Activated naive CD8-positive, alpha-beta T cell treated with anti-CD3 and anti-CD28 coated beads for 36 hours (primary cell): ENCODE measurements at places on chromosomes 3 and 15. TPM values are rescaled to one million over a fixed set of nuclear protein-coding genes. Genes with fewer than 3 reads are reported as not detected.

DNA sequence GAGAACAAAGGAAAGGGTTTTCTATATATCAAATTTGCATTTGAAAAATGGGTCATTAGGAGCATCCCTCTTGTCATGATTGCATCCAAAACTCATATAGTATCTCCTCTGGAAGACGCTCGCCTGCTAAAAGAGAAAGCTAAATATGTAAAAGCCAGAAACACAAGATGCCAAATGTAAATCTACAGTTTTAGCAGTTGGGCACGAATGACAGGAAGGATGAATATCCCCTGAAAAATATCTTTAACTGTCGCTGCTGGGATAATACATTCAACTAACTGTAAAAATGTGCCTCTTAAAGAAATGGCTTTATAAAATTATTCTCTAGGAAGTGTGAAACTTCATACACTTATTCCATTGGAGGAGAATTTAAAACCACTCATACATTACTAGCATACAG, 101.7 kb downstream of the DCLK3 start:
- H3K4me1 ChIP-seq, result no peaks in the 10 kb centered on the region
- no peak overlapping the region for H3K4me3 ChIP-seq
- no peak overlapping the region for H3K27ac ChIP-seq
- no peak for DNase-seq
- H3K27me3 ChIP-seq, result peaks cover 25% of the 10 kb centered on the region

DNA sequence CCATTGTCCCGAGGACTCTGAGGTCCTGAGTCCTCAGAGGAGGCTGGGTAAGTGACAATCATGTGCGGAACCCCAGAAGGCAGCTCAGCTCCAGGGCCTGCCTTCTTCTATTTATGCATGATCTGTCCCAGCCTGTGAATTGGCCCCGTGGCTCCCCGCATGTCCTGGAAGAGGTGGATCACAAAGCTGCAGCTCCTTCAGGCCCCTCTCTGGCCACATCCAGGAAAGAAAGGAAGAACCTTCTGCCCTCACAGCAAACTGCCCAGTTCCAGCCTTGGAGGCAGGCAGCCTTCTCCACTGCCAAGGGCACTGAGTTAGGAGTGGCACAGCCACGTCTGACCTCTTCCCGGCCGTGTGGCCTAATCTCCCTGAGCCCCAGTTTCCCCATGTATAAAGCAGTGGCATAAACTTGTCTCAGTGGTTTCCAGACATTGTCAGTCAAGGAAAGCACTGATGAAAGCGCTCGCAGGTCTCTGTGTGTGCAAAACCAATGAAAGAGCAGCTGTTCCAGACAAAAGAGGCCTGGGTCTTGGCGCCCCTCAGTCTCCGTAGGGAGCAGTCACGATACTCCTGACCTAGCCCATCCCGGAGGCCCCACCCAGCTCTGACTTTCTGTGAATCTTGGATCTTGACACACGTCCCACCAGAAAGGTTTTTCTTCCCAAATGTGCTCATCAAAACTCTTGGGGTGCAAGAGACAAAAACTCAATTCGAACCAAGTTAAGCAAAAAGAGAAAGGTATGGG, 497.3 kb downstream of the SHQ1 start:
- H3K4me3 ChIP-seq, result no peak overlapping the region
- H3K27me3 ChIP-seq, result no peaks in the 10 kb centered on the region
- peaks cover 33% of the 10 kb centered on the region for H3K4me1 ChIP-seq
- no peaks in the 10 kb centered on the region for H3K36me3 ChIP-seq
- DNase-seq, result no peak

DNA sequence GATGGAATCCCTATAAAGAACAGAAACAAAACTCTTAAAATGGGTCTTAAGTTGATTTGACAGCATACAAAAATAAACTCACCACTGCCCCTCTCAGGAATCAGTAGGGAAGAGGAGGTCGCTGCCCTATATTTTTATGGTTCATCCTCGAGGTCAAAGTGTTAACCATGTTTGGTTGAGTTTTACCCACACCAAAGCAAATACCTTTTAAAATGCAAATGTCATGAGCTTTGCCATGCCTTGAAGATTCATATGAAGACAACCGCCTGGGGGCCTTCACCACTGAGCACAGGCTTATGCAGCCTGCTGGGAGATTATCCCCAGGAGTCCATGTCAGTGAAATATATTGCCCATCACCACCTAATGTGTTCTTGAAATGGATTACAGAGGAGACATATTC, 66.1 kb downstream of the GLB1 start:
- peaks cover 18% of the 10 kb centered on the region for H3K4me1 ChIP-seq
- H3K36me3 ChIP-seq, result peaks cover 42% of the 10 kb centered on the region
- peak overlapping the region; percentile 54 for H3K27ac ChIP-seq
- DNase-seq, result peak; percentile 62
- H3K27me3 ChIP-seq, result no peaks in the 10 kb centered on the region

- H3K4me3 ChIP-seq, result peak overlapping the region; percentile 92
- DNase-seq, result no peak
- no peaks in the 10 kb centered on the region for H3K27me3 ChIP-seq
- peaks cover 67% of the 10 kb centered on the region for H3K4me1 ChIP-seq
Observed at GRCh38 chr3:45596290-45596791, 1.8 kb downstream of the LIMD1 start.

DNA sequence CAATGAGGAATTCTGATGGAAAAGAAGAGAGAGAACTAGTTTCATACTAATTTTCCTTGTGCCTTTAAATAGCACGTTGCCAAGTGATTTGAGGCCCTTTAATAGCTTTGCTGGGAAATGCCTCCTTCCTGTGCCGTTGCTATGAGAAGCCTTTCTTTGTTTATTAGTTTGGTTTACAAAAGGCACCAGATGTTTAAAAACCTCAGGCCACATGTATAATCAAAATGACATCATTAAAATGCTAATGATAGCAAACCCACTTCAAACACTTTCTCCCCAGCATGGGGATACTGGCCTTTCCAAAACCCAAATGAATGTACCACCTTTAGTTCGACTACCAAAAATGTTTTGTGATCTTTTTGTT, 50.0 kb upstream of the TBC1D23 start:
- H3K27ac ChIP-seq, result peak overlapping the region; percentile 52
- no peaks in the 10 kb centered on the region for H3K36me3 ChIP-seq
- DNase-seq, result no peak

- no peak for DNase-seq
- H3K27me3 ChIP-seq, result no peaks in the 10 kb centered on the region
- no peaks in the 10 kb centered on the region for H3K36me3 ChIP-seq
- no peak overlapping the region for H3K4me3 ChIP-seq
- H3K27ac ChIP-seq, result no peak overlapping the region
Observed at GRCh38 chr3:176310641-176311040, 886.6 kb downstream of the TBL1XR1 start.

GRCh38 chr3:169158379-169158778, 505.1 kb downstream of the MECOM start:
- no peaks in the 10 kb centered on the region for H3K36me3 ChIP-seq
- H3K4me1 ChIP-seq, result no peaks in the 10 kb centered on the region
- no peak for DNase-seq
- H3K4me3 ChIP-seq, result no peak overlapping the region
- H3K27me3 ChIP-seq, result peaks cover 21% of the 10 kb centered on the region
- no peak overlapping the region for H3K27ac ChIP-seq

DNA sequence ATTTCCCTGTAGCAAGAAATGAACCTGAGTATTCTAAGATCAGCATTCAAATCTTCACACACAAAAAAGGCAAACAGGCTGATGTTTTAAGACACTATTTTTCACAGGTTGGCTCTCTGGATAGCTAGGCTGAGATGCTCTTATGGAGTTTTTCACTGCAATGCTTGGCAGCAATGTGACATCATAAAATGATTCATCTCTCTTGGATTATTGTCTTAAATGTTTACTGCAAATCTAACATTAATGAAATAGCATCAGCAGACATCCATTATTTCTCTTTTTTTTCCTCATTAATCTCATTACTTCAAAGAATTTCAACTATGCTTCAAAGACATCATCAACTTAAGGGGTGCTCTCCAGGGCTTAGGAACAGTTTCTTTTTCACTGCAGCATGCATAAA, 23.6 kb upstream of the SSUH2 start:
- H3K36me3 ChIP-seq, result no peaks in the 10 kb centered on the region
- no peak overlapping the region for H3K4me3 ChIP-seq
- H3K27ac ChIP-seq, result no peak overlapping the region
- H3K4me1 ChIP-seq, result no peaks in the 10 kb centered on the region
- DNase-seq, result no peak
- peaks cover 17% of the 10 kb centered on the region for H3K27me3 ChIP-seq

DNA sequence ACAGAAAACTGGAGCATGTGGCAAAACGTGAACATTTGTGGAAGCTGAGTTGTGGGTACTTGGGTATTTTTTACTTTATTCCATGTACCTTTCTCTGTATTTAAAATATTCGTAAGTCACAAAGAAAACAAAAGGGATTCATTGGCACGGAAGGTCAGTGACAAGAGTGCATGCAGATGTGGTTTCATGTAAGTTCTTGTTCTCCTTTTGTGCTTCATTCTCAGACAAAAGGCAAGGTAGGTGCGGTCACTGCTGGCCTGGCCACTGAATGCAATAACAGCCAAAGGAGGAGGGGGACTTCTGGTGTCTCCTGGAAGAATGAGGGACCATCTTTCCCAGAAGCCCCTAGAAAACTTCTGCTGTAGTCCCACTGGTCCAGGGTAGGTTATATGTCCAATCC, 200.0 kb upstream of the TOPAZ1 start:
- DNase-seq, result no peak
- no peak overlapping the region for H3K27ac ChIP-seq
- H3K4me3 ChIP-seq, result no peak overlapping the region
- H3K4me1 ChIP-seq, result peaks cover 16% of the 10 kb centered on the region
- H3K36me3 ChIP-seq, result no peaks in the 10 kb centered on the region

DNA sequence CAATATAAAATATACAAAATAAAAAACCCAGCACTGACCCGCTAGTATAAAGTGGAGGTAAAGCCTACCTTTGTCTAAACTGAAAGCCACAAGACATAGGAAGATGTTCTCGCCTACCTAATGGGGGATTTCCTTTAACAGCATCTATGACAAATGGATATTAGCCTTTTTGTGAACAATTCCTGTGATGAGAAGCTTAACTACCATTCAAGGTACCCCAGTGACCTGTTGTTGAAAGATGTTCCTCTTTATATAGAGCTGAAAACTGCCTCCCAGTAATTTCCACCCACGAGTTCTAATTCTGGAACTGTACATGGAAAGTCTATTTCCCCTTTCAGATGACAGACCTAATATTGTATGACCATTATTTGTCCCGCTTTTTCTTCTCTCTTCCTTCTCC, 109.8 kb upstream of the RASGRP1 start:
- no peak for DNase-seq
- H3K4me3 ChIP-seq, result no peak overlapping the region
- peak overlapping the region; percentile 74 for H3K27ac ChIP-seq
- H3K36me3 ChIP-seq, result peaks cover 9% of the 10 kb centered on the region
- peaks cover 58% of the 10 kb centered on the region for H3K4me1 ChIP-seq

GRCh38 chr3:72698154-72698917, 149.9 kb downstream of the SHQ1 start:
- no peak overlapping the region for H3K4me3 ChIP-seq
- H3K4me1 ChIP-seq, result no peaks in the 10 kb centered on the region
- no peaks in the 10 kb centered on the region for H3K36me3 ChIP-seq
- no peak overlapping the region for H3K27ac ChIP-seq

SPESP1 gene
- 1.4 TPM for total RNA-seq

HYAL1 gene
- total RNA-seq, result 0.35 TPM

GRAMD1C gene
- total RNA-seq, result 0.21 TPM

ATOSA gene
- total RNA-seq, result 9.8 TPM

C3orf62 gene
- 4.0 TPM for total RNA-seq

PTPN23 gene
- total RNA-seq, result 25.9 TPM

BUB1B gene
- 62.3 TPM for total RNA-seq
